ENCODE measurements at places on chromosomes 7 and 10.

DNA sequence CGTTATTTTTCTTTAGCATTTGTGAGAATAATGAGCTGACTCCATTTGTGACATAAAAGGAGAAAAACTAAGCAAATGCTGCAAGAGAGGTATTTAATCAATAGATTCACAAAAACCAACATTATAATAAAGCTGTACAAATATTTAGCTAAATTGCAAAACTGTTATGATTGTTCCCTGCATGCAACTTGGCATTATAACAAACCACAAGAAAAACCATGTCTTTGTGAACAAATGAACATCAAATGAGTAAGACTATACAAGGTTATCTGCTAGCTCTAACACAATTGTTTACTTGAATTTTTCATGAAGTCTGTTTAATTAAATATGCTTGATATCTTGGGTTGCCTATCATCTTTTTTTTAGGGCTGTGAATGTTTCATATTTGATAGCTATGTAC lies 50.8 kb upstream of the PPP1R9A start:
- DNase-seq, result no peak

- DNase-seq, result no peak
Observed at GRCh38 chr10:111872591-111872990, 311.0 kb downstream of the GPAM start.

GRCh38 chr7:47217086-47217485 lies 364.8 kb downstream of the TNS3 start:
- DNase-seq, result no peak

DNA sequence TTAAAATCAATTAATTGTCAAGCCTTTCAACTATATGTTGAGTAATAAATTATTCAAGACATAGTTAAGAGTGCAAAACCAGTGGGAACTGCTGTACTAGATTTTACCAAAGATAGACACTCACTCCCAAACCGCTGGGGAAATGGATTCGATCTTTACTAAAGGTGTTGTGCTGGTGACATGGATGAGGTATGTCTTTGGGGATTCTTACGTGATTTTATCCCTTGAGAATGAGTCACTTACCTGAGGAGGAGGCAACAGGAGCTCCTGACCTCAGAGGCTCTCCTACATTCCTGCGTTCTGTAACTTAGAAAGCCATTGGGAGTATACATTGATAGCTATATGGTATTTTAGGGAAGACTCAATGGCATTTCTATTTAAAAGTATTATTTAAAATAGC lies 165.5 kb downstream of the PKD1L1 start:
- no peak for DNase-seq

- DNase-seq, result no peak
Observed at GRCh38 chr7:139394540-139394939, 34.8 kb downstream of the LUC7L2 start.

DNA sequence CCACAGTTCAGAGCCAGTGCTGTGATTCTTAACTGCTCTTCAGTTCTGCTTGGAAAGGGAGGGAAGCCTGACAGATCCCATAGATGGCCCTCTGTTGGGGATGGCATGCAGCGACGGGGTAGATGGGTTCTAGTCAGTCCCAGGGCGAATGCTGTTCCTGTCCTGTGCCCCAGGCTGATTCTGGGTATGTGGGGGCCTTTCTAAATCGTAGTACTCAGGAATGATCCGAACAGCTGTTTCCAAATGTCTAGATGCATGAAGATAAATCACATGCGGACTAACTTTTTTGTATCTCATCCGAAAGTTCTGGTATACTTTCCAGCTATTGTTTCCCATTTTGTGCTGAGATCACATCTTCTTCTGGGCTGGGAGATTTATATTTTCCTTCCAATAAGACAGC lies 186.0 kb upstream of the MKI67 start:
- no peak for DNase-seq

DNA sequence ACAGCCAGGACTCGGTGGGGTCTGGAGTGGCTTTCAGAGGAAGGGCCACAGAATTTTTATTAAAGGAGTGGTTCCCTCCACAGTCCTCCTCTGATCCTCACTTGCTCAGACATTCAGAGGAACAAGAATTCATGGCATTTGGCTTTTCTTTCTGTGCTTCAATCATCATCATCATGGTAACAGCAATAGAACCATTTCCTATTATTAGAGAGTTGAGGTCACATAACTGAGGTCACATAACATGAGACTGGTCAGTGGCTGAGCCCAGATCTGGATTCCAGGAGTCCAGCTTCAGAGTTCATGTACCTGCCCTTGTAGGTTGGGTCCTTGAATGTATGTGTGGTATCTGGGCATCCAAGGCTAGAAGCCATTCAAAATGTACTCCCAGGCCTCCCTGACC lies 177.3 kb upstream of the GRB10 start:
- no peak for DNase-seq

- no peak for DNase-seq
Observed at GRCh38 chr7:140889645-140890044, 35.1 kb downstream of the BRAF start.

DNA sequence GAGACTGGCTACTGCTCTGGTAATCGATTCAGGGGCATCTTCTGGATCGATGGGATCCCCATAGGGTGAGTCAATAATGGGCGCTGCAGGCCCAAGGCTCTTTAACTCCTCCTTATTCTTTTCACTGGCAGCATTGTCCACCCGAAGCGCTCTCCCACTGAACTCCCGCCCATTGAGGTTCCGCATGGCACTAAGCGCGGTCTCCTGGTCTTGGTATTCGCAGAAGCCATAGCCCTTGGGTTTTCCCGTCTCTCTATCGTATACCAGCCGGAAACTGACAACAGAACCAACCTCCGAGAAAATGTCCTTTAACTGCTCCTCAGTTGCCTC lies 285 bp downstream of the CSTF2T start:
- DNase-seq, result no peak

- no peak for DNase-seq
Observed at GRCh38 chr7:117171106-117171505, 151.8 kb downstream of the WNT2 start.

GRCh38 chr7:141585592-141586510 lies 34.6 kb downstream of the AGK start:
- peak; percentile 42 for DNase-seq

- no peak for DNase-seq
Observed at GRCh38 chr10:82817676-82818422, 942.9 kb downstream of the NRG3 start.

- DNase-seq, result peak; percentile 56
Observed at GRCh38 chr10:3652886-3653285, 132.1 kb downstream of the KLF6 start.

DNA sequence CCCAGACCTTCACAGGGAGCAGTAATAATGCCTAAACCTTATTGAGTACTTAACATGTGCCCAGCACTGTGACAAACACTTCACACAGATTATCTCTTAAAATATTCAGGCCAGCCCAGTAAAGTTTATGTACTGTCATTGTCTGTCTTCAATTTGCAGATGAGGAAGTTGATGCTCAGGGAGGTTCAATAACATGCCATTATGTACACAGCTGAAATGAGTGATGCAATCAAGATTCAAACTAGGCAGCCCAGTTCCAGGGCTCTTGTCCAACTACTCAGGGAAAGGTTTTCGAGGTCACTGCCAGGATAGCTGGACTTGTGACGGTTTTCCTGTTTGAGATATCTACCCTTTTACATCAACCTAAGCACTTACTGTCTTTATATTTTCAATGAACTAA lies 56.1 kb downstream of the AUTS2 start:
- no peak for DNase-seq

GRCh38 chr7:123643495-123644441 lies 11.9 kb upstream of the LMOD2 start:
- DNase-seq, result no peak

DNA sequence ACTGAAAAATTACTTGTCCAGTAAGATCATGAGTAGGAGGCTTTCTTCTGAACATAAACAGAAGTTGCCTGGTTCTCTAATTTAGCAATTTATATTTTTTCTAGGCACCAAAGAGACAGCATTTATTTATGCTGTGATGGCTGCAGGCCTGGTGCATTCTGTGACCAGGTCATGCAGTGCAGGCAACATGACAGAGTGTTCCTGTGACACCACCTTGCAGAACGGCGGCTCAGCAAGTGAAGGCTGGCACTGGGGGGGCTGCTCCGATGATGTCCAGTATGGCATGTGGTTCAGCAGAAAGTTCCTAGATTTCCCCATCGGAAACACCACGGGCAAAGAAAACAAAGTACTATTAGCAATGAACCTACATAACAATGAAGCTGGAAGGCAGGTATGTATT lies 2.8 kb downstream of the WNT16 start:
- DNase-seq, result no peak

GRCh38 chr7:155787171-155787851 lies 25.0 kb downstream of the SHH start:
- DNase-seq, result no peak

DNA sequence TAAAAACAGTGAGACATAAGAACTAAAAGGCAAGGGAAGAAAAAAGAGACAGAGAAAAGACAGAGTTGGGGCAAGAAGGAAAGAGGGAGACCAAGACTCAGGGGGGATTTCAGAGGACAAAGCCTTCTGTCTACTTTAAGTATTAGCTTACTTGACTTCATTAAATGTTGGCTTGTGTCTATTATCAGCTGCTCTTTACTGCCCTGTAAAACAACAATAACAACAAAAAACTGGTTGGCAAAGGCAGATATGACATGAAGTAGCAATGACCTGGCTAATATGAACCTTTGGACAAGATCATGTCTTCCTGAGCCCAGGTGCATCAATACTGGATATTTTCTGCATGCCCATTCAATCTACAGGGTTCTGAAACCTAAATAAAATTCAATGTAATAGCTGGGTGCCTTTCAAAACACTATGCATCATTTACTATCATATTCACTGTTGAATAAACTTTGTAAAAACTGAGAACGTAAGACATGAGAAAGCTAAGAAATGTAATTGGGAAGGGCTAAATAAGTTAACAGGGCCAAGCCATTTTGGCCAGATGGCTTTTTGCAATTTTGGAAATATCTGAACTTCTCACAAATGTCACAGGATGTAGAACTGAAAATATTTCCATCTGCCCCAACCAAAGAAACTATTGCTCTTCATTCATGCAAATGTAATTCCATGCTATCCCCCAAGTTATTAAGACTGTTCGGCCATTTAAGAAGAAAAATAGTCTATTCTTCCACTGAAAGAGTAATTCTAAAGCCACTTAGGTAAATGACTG lies 49.4 kb downstream of the LRRN3 start:
- DNase-seq, result no peak

Data from activated CD4-positive, alpha-beta T cell treated with anti-CD3 and anti-CD28 coated beads, Interleukin-2, amount 50 U/mL, for 48 hours (primary cell).